ENCODE measurements at places on chromosomes 12 and 14.

GRCh38 chr12:131917139-131917710 lies 11.9 kb upstream of the PUS1 start:
- no peak for DNase-seq

DNA sequence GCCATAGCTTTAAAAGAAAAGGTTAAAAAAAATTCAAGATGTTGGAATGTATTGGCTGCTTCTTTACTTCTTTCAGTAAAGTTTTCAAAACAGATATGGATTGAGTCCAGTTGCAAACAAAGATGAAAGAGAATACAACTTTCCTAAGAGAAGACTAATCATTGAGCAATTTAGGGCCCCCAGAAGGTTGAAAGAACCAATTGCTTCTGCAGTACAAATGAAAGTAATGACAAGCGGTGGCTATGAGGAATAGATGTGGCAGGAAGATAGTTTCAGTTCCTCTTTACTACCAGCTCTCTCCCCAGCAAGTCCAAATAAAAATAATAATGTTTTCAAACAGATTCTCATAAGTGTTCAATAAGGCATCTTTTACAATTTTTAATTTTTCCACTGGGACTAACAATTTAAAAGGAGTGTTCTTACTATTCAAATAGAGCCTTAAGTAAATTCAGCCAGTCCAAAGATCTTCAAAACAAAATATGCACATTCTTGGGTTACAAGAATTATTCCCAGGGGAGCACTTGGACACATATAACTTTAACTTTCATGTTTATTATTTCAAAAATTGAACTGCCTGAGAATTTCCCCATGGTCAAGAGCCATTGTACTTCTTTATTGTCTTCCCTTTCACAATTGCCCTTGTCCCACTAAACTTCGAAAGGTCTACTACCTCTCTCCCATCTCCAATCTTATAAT lies 62.3 kb upstream of the PPP1R12A start:
- no peak for DNase-seq

DNA sequence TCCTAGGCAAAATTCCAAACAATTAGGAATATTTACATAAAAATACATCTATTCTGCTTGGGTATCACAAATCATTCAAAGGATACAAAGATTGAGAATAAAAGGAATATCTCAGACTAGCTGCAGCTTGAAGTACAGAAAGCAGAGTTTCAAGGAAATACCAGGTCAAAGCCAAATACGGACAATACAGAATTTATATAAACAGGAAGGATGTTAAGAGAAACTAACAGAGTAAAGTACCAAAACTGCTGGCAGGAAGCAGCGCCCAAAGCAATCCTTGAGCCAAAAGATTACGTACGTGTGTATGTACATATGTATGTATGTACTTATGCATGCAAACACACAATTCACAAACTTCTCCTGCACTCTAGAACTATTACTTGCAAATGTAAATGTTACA lies 86.6 kb downstream of the PPP1R12A start:
- DNase-seq = no peak

- no peak for DNase-seq
These were observed 87.0 kb downstream of the GLT1D1 start for GRCh38 chr12:128940090-128940888.

- no peak for DNase-seq
These were observed 115.5 kb downstream of the KIF26A start for GRCh38 chr14:104253901-104254353.

GRCh38 chr12:82609234-82609914 lies 77.3 kb upstream of the TMTC2 start:
- no peak for DNase-seq

DNA sequence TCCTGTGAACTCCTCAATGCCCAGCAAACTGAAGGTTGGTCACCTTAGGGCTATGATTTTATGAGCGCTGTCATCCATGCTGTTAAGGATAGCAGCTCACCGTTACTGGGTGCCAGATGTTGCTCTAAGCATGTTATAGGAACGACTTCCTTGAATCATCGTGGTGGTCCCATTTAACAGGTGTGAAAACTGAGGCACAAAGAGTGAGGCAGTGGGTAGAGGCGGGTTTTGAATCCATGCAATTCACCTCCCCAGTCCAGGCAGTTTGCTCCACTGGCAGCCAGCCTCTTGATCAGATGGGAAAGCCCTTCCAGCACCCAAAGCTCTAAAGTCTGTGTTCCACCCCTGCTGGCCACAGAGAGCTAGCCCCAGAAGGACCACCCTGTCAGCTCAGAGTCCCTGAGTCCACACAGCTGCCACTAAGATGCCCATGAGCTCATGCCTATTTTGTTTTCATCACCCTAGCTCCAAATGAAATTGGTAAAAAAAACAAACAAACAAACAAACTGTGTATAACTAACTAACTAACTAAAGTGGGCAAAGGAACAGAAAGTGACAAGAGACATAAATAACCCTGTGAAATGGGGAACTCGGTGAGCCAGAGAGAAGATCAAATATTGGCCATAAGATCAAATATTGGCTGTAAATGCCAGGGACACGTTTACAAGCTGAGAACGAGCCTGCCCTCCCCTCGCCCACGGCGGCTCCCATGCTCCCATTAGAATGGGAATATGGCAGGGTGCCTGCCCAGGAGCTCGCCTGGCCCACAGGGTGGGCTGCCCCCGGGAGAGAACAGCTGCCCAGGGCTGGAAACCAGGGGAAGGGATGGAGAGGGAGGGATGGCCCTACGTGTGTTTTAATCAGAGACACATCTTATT lies 72.3 kb upstream of the RFLNA start:
- DNase-seq = no peak

DNA sequence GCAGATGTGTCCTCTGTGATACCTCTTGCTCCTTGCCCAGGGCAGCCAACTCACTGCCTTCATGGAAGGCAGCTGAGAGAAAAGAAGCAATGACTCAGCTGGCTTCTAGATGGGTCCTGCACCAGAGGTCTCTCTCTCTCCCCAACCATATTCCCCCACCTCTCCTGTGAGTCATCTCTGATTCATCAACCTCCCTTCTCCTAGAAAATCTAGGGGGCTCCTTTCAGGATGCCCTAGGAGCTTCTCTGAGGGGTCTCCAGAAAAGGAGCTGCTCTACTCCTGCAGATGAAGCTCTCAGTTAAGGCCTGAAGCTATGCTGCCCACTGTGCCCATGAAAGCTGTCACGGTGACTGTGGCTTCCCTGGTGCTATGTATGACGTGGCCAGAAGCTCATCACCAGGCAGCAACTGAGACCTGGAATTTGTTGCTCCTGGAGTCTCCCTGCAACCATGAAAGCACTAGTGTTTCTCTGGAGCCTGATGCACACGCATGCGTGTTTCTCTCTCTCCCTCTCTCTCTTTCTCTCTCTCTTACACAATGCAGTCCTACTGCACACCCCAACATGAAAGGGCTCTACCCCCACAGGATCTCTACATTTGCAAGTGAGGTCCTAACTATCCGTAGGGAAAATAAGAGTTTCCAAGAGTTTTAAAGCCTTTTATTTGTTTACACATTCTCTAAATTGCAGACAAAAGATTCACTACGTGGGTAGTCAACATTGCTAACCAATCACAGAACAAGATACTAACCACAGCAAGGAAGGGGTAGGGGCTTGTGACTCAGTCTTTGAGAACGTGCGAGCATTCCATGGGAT lies 285.3 kb downstream of the DPF3 start:
- no peak for DNase-seq

- no peak for DNase-seq
These were observed 47.4 kb downstream of the MARK3 start for GRCh38 chr14:103432627-103433026.

DNA sequence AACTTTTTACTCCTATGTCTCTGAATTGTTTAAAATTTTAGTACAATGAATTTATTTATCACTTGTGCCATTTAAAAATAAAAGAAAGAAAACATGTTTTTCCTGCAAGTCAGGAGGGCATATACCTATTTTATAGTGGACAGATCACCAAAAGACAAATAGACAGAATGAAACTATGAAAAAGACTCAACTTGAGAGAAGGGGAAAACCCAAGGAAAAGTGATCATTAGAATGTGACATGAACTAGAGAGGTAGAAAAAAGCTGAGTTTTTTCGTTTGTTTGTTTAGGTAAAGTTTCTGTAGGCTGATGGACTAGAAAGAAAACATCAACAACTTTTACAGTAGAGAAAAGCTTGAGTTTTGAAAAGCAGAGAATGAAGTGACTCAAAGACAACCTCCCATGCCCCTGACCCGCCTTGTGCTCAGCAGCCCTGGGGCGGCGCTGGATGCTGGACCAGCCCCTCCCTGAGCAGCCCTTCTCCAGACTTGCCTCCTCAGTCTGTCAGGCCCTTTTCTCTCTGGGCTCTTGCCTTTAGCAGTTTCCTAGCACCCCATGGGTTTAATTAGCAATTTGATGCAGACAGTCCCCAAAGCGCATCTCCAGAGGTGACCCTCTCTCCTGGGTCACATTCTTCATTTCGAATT lies 95.1 kb upstream of the ARID2 start:
- no peak for DNase-seq

DNA sequence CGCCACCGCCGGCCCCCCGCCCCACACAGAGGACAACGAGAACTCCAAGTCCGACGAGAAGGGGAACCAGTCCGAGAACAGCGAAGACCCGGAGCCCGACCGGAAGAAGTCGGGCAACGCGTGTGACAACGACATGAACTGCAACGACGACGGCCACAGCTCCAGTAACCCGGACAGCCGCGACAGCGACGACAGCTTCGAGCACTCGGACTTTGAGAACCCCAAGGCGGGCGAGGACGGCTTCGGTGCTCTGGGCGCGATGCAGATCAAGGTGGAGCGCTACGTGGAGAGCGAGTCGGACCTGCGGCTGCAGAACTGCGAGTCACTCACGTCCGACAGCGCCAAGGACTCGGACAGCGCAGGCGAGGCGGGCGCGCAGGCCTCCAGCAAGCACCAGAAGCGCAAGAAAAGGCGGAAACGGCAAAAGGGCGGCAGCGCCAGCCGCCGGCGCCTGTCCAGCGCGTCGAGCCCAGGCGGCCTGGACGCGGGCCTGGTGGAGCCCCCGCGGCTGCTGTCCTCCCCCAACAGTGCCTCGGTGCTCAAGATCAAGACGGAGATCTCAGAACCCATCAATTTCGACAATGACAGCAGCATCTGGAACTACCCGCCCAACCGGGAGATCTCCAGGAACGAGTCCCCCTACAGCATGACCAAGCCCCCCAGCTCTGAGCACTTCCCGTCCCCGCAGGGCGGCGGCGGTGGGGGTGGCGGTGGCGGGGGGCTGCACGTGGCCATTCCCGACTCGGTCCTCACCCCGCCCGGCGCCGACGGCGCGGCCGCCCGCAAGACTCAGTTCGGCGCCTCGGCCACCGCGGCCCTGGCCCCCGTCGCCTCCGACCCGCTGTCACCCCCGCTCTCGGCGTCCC lies 150.9 kb downstream of the EGLN3 start:
- no peak for DNase-seq

Data from NCI-H446 (cell line).